ENCODE measurements at places on chromosomes 12 and 14. TPM values are rescaled to one million over a fixed set of nuclear protein-coding genes. Genes with fewer than 3 reads are reported as not detected.

DNA sequence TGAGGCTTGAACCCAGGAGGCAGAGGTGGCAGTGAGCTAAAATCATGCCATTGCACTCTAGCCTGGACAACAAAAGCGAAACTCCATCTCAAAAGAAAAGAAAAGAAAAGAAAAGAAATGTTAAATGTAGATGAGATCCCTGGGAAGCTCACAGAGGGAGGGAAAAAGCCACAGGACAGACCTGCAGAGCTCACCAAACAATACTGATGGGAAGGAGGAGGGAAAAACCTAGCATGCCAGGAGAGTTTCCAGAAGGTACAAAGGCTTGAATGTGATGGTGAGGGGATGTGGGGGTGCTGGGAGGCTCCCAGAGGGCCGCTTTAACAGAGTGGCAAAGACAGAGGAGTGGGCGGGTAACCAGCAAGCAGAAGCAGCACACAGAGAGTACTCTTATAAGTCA, 72.3 kb downstream of the PTPN21 start:
- DNase-seq, result no peak

DNA sequence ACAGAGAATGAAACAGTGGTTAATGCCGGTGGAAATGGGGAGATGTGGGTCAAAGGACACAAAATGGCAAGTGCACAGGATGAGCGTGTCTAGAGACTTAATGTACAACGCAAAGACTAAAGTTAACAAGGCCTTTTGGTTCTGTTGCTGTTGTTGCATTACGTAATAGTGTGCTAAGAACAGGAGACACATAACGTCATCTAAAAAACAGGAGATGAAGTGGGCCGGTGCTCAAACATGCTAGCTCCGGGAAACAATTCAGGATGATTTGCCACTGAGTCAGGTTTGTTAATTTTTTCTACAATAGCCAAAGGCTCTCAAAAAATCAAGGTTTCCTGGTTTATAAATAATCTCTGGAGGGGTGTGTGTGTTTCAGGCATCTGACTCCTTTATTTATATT, 55.5 kb downstream of the ETV6 start:
- no peak for DNase-seq

- no peak for DNase-seq
These were observed 270.7 kb upstream of the GARIN2 start for GRCh38 chr14:66918527-66918926.

DNA sequence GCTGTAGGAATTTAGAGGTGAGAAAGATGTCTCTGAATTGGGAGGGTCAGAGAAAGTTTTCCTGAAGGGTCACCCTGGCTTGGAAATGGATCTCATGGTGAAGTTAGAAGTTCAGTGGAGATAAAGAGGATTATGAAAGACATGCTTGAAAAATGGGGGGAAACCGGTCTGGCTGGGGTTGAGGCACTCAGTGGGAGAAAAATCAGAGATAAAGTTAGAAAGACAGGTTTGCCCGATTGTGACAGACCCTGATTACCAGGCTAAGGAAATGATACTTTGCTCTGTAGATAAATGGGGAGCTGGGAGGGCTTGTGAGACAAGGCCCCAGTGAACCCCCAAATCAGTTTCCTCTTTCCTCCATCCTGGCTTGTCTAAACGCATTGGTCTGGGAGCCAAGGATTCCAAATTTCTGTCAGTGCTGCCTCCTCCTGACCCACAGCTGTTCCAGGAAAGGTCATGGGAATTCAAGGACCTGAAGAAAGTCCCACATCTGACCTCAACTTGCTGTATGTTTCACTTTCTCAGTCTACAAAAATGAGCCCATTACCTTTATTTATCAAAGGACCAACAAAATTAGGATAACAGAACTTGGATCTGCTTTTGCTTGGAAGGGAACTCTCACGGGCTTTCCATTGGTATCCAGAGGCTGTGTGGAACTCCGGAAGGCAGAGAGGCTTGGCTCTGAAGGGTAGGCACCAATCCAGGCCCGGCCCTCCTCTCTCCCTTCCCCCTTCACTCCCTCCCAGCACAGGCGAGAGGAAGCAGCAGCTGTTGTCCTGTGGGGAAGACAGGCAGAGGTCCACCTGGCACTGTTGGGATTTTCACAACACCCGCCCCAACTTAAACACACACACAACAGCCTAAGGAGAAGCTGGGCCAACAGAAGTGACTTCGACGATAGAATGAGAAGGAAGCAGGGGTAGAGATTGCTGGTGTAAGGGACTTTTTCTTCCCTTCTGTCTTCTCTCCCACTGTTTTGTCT, 3.4 kb upstream of the RNASE7 start:
- DNase-seq, result peak; percentile 87

- DNase-seq, result peak; percentile 74
These were observed at the start of gene PTPN6 for GRCh38 chr12:6950811-6951540. PTPN6 (plus strand) TSS chr12:6951356; CDS start chr12:6951513, 157 bp downstream.

GRCh38 chr12:97535582-97535981, 73.0 kb downstream of the RMST start:
- DNase-seq, result no peak

GRCh38 chr12:120820884-120821510, 83.2 kb downstream of the SPPL3 start:
- no peak for DNase-seq

DNA sequence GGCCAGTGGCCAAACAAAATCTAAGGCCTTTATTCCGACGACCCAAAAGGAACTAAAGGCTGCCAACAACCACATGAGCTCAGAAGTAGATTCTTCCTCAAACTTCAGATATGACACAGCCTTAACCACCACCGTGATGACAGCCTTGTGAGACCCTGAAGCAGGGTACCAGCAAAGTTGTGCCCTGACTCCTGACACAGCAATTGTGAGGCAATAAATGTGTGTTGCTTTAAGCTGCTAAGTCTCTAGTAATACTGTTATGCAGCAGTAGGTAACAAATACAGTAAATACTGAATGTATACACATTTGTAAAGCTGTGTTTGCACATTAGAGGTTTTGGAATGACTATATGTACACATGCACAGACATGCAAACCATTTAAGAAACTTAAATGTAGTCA, 10.7 kb upstream of the SLC6A13 start:
- no peak for DNase-seq

DNA sequence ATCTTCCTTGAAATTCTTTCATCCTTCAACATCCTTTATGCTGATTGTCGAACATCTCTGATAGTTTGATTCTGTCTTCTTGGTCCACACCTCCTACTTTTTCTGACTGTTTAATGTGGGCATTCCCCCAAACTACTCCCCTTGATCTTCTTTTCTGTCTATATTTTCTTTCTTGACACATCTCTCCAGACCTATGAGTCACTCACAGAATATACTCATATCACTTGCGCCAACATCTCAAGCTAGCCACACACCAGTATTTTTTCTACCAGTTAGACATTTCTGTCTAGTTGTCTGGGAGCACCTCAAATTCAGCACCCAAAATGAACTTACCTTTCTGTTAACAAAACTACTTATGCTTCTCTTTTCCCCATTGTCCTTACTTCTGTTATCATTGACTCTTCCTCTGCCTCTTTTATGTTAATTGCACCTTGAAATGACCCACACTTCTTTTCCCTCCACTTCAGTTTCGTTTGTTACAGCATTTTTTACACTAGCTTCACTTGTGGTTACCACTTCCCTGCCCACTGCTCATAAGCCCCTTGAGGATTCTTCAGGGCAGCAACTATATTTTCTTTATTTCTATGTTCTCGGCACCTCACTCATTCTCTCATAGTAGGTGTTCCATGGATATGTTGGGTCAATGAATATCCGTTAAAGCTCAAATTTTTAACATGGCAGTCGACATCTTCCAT, 33.5 kb downstream of the TSHR start:
- DNase-seq, result no peak

GRCh38 chr12:107027636-107028053, 40.7 kb upstream of the MTERF2 start:
- no peak for DNase-seq

- no peak for DNase-seq
These were observed 459.6 kb upstream of the RGS6 start for GRCh38 chr14:71472356-71473340.

DNA sequence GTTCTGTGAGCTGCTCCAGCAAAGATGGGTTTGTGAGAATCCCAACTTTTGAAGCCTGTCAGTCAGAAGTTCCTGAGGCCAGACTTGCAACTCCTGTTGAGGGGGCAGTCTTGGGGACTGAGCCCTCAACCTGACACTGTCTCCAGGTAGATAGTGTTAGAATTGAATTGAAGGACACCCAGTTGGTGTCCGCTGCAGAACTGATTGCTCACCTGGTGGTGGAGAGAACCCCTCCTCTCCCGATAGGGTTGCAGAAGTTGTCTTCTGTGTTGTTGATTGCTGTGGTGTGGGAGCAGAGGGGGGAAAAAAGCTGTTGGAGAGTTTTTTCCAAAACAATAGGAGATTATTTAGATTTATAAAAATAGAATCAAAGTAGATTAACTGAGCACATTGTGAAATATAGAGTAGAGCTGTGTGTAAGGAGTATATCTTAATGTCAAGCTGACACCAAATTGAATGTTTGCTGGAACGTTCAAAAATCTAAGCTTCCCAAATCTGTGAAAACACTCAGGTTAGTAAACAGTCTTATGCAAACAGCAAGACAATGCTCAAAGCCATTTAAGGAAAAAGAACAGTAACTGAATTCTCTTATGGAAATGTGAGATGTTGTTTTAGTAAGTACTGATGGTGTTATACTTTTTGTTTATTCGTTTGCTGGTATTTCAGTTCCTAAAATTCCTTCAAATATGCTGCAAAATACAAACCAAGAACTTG, 18.6 kb downstream of the HIF1A start:
- DNase-seq, result no peak

GRCh38 chr12:1595690-1596347, 1.4 kb upstream of the FBXL14 start:
- DNase-seq, result peak; percentile 33

- DNase-seq, result no peak
These were observed 10.7 kb downstream of the DHRS2 start for GRCh38 chr14:23646648-23647549.

GRCh38 chr12:131642771-131643170, 68.1 kb upstream of the SFSWAP start:
- no peak for DNase-seq

GRCh38 chr14:74984236-74985027, 18.3 kb upstream of the EIF2B2 start:
- DNase-seq, result no peak

DNA sequence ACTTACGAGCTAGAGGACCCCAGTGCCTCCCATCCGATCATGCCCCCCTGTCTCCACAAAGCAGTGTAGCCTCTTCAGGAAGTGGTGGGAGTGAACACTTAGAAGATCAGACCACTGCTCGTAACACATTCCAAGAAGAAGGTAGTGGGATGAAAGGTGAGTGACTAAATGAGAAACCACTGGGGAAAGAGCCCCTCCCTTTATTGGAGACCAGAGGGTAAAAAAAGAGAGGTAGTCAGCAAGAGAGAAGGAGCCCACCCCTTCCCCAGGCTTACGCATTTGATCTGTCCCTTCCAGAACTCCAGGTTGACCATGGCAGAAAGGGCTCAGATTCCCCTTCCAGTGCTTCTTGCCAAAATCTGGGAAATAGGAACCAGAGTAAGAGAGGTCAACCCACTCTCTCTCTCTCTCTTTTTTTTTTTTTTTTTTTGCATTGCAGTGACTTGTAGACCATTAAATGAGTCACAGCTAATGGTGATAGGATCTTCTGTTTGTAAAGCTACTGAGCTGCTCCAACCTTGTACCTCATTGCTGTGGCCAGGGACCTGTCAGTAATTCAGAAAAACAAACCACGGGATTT, 165.4 kb downstream of the GCH1 start:
- no peak for DNase-seq

DNA sequence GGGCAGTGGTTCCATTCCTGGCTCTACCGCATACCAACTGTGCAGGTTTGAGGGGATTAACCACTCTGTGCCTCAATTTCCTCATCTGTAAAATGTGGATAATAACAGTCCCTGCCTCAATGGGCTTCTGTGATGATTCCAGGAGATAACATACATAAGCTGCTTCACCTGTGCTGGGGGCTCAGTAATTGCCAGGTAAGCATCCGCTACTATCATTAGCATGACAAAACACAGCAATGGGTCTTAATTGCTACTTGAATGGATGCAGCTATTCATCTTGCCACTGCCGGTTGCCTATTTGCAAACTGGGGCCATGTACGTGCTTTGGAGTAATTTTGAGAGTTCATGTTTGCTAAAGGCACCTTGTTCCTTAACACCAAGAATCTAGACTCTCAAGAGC, 132.6 kb downstream of the TMEM132D start:
- DNase-seq, result no peak

CEP290 gene
- 18.3 TPM for total RNA-seq

LMNTD1 gene
- total RNA-seq, result not detected

PTGR2 gene
- 1.8 TPM for total RNA-seq

TAMALIN gene
- total RNA-seq, result 10.8 TPM

TMEM132D gene
- not detected for total RNA-seq

CCDC38 gene
- total RNA-seq, result not detected
